Stimulated activated CD4-positive, alpha-beta T cell treated with anti-CD3 and anti-CD28 coated beads, TNF-alpha, amount 100 ng/mL, for 1 hour (primary cell): ENCODE measurements at places on chromosomes 7 and 10.

DNA sequence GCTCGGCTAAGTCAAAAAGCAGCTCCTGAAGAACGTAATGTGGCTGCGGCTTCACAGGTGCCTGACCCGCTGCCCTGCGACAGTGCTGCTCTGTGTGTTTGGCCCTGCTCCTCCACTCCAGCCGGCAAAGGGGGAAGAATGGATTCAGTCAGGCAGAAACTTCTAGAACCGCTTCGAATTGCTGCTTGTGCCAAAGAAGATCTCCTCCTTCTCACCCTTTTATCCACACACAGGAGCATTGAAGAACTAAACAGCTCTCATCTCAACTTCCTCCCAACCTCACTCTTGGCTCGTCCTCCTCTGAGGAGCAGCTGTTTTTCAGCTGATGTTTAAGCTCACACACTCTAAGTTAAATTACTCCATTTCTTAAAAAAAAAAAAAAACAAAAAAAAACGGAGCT, 651.4 kb downstream of the INHBA start:
- no peak for DNase-seq

GRCh38 chr10:35201234-35201633, 74.6 kb downstream of the CREM start:
- DNase-seq = no peak

GRCh38 chr10:79238606-79239005, 108.7 kb upstream of the PPIF start:
- DNase-seq = no peak

GRCh38 chr10:117653170-117653515, 110.6 kb downstream of the EMX2 start:
- DNase-seq = no peak

- DNase-seq = no peak
These were observed 15.8 kb downstream of the CNPY1 start for GRCh38 chr7:155530601-155531000.

DNA sequence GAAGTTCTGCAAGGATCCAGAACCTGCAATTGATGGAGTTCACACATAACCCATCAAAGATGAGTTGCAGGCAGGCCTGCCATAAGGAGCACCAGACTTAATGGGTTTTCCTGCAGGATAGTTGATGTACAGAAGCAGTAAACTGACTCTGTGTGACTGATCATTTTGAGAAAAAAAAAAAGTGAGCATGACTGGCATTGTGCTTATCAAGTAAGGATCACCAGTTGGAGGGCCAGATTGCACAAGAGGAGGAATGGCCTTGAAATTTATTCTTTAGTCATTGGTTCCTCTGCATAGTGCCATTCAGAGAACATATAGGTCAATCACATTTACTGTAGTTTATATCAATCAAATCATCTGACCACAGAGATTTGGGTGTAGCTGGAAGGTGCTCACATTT, 3.8 kb downstream of the CYP3A43 start:
- DNase-seq = no peak

DNA sequence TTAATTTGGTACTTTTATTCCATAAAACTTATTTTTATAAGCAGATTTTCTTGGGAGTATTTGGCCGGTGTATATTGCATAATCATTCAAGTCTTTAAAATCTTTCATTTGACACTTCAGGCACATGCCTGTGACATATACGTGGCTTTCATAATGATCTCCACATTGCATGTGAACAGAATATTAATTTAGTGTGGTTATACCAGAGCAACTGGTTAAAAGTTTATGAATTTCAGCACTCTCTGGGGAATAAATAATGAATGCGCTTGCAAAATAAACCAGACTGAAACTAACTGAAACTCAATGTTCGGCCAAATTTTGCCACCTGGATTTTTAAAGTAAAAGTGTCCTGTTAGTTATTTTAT, 242.3 kb downstream of the GLI3 start:
- DNase-seq = no peak

DNA sequence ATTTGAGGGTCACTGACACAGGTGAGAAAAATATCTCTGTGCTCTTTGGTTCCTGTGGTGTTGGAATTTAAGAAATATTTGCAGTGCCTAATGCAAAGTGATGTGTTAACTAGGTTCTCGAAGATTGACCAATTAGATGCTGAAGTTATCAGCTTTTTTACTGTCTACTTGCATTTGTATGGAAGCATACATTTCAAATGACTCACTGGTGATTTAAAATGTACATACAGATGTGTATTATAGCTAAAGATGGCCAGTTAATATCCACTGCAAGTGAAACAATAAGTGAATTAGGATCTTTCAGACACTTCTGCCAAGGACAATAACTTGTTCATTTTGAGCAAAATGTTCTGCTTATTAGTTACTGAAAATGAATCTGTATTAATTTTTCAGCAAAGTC, 205.0 kb downstream of the FANK1 start:
- no peak for DNase-seq

GRCh38 chr7:73904219-73905137, 43.5 kb downstream of the TMEM270 start:
- no peak for DNase-seq

GRCh38 chr7:70919481-70920073, 212.4 kb upstream of the GALNT17 start:
- DNase-seq = no peak

GRCh38 chr7:48035967-48036478, 680 bp downstream of the C7orf57 start:
- no peak for DNase-seq

DNA sequence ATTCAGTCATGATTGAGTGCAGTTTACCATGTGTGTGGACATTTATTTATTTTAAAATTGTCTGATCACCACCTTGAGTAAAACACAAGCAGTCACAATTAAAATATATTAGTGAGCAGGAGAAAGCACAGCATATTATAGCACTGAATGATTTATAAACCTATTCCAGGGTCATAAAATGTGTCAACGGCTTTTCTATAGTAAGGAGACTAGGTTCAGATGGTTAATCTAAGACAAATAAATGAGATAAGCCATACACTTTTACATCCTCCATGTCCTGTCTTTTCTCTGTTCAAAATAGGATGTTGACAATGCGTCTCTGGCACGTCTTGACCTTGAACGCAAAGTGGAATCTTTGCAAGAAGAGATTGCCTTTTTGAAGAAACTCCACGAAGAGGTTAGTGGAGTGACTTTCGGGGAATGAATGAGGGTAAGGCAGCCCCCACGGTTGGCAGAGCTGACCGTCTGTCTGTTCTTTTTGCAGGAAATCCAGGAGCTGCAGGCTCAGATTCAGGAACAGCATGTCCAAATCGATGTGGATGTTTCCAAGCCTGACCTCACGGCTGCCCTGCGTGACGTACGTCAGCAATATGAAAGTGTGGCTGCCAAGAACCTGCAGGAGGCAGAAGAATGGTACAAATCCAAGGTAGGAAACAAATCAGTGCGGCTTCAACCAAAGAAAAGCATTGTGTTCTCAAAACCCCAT, 5.4 kb downstream of the VIM start:
- no peak for DNase-seq

GRCh38 chr10:88880282-88881076, 434 bp downstream of the STAMBPL1 start:
- DNase-seq = peak; percentile 24

DNA sequence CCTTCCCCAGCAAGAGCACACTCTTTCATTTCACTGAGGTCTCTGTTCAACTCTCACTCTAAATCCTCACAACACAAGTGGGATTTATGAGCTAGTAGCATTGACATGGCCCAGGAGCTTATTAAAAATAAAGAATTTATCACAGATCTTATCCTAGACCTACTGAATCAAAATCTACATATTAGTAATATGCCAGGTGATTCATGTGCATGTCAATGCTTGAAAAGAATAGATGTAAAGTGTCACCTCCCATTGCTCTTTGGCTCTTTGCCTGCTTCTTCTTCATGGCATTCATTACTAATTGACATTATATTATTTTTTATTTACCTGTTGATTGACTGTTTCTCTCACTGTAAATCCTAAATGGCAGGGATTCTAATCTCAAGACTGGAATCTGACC, 459.2 kb upstream of the LRRTM3 start:
- no peak for DNase-seq

DNA sequence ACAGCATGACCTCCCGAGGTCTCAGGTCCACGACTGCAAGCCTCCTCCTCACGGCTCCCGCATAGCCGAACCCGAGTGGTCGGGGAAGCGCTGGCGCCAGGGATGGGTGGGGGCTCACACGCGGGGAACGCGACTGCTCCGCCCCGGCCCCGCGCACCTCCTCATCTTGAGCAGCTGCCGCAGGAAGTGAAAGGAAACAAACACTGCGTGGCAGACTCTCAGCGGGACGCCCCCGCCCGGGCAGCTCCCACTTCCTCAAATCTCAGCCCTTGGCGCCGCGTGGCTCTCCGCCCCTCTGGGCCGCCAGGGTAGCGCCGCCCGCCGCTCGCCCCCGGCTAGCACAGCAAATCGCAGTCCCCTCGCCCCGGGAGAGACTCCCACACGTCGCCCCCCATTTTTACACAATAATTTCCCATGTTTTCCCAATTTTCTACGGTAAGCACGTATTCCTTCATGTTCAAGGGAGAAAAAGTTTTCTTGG, at the start of gene TMEM243:
TSS of gene TMEM243 (minus strand) at position 188 of the 481 bp plus-strand sequence. CDS start 229 bp downstream, outside the sequence.
- DNase-seq = peak; percentile 67

DNA sequence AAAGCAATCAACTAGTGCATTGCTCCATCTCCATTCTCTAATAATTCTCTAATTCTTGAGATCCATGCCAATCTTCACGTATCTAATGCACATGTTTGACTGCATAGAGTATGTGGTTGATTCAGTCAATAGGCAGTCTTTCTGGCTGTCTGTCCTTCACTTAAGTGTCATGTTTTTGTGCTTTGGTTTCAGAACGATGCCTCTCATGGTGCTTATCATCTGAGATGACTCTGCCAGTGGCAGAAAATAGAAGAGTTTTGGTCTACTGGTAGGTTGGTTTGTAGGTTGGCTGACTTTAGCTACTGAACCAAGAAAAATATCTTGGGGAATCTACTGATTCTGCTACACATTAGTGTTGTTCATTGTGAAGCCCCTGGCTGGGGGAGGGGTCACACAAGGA, 364.2 kb downstream of the SFMBT2 start:
- DNase-seq = no peak

DNA sequence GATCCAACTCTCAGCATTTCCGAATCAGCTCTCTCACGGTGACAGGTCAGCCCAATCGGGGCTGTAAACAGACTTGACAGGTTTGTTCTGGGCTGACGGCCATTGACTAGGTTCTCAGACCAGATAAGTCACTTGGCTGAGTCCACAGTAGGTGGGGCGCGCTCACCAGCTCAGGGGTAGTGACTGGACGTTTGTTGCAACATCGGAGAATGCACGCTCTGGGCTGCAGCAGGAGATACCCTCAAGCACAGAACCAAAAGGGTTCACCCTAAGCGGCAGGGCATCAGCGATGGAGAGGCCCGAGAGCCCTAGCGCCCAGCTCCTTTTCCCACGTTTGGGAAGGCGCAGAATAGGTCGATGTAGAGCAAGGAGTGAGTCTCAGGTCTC, 1.8 kb downstream of the KLLN start:
- DNase-seq = no peak

DNA sequence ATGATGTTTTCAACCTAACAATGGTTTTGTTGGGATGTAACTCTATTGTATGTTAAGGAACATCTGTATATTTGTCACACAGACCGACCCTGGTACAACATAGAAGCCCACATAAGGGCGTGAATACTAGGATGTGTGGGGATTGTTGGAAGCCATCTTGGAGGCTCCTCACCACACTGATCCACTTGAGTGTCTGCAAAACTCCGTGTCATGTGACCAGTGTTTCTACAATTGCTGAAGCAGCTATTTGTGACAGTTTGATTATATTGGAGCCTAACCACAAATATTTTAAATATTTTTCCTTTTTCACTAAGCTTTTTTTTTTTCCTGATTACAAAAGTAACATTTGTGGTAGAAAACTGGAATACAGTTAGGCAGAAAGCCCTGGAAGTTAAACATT, 27.9 kb downstream of the RALA start:
- DNase-seq = no peak

GRCh38 chr10:110268971-110269370, 35.7 kb downstream of the SMNDC1 start:
- DNase-seq = no peak

DNA sequence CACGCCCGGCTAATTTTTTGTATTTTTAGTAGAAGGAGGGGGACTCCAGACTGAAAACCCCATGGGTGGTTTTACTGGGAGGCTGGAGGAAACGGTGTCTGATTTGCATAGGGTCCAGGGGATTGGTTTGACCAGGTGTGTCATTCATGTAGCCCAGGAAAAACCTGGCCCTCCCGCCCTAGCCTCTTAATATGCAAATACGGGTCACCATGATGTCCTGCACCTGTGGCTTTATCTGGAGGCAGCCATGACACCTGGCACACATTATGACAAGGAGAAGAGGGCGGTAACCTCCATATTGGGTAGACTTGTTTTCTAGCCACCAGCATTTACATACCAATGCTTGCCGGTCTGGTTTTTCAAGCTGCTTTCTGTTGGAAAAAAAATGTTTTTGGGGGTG, 68.0 kb downstream of the TRIL start:
- no peak for DNase-seq

DNA sequence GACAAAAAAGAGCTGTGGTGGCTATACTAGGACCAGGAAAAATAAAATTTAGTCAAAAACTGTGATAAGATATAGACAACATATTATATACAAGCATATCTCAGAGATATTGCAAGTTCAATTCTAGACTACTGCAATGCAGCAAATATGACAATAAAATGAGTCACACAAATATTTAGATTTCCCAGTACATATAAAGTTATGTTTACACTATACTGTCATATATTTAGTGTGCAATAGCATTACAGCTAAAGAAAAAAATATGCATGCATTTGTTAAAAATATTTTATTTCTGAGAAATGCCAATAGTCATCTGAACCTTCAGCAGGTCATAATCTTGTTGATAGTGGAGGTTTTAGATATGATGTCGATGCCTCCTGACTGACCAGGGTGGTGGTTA, 72.1 kb downstream of the AKR1C4 start:
- no peak for DNase-seq

- DNase-seq = no peak
These were observed 13.6 kb downstream of the STEAP2 start for GRCh38 chr7:90225181-90225580.

GRCh38 chr10:72176701-72177100, 39.1 kb upstream of the ANAPC16 start:
- DNase-seq = no peak

DNA sequence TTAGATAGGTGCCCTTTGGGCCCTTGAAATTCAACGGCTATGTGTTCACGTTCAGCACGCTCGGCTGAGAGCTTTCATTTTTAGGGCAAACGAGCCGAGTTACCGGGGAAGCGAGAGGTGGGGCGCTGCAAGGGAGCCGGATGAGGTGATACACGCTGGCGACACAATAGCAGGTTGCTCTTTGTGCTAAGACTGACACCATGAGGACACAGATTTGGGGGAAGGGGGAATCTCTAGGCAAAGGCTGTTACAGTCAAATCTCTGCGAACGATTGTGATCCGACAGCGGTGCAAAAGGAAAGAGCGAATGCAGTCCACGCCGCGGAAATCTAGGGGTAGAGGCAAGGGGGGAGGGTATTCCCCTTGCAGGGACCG, 667 bp downstream of the KLLN start:
- DNase-seq = no peak

DNA sequence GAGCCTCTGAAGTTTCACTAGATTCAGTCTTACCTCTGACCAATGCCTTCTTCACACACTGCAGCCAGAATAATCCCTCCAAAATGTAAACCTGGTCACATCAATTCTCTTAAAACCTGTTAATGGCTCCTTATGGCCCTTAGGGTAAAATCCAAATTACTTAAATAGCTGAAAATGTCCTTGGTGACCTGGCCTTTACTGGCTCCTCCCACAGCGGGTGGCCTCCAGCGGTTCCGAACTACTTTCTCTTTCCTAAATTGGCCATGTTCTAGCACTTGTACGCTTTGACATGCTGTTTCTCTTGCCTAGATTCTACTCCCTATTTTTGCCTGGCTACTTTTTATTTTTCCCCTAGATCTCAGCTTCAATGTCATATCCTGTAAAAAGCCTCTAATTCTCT, 36.1 kb downstream of the AGK start:
- no peak for DNase-seq
